ENCODE measurements at places on chromosomes 7 and 10. TPM values are rescaled to one million over a fixed set of nuclear protein-coding genes. Genes with fewer than 3 reads are reported as not detected.

Gene FBXW4
- 23.8 TPM for total RNA-seq

Gene TSPAN15
- 80.7 TPM for total RNA-seq

Gene ARPC1A
- 131 TPM for total RNA-seq

Gene FGFBP3
- total RNA-seq, result 2.1 TPM

Gene MARVELD1
- 51.1 TPM for total RNA-seq

Gene FKBP6
- total RNA-seq, result not detected

Gene CDH23
- total RNA-seq, result 3.2 TPM

Gene OR9A2
- total RNA-seq, result not detected

Gene KCNH2
- 5.7 TPM for total RNA-seq

Gene STAMBPL1
- total RNA-seq, result 28.3 TPM

Gene SPDYE17
- not detected for total RNA-seq

Gene RADIL
- total RNA-seq, result 1.7 TPM

Gene OR13A1
- total RNA-seq, result not detected

Gene ZNF789
- 7.7 TPM for total RNA-seq

Gene PNLIPRP1
- not detected for total RNA-seq

Gene GIMAP1
- not detected for total RNA-seq

Gene BLNK
- total RNA-seq, result not detected

Gene IGF2BP3
- 29.7 TPM for total RNA-seq

Gene RHOBTB1
- total RNA-seq, result 17.4 TPM

Data from A549 treated with dexamethasone at 1 μM for 4 hours (cell line).